ENCODE measurements at places on chromosomes 6 and 20. TPM values are rescaled to one million over a fixed set of nuclear protein-coding genes. Genes with fewer than 3 reads are reported as not detected.

The SLC24A3 gene
- 0.11 TPM for total RNA-seq

DNA sequence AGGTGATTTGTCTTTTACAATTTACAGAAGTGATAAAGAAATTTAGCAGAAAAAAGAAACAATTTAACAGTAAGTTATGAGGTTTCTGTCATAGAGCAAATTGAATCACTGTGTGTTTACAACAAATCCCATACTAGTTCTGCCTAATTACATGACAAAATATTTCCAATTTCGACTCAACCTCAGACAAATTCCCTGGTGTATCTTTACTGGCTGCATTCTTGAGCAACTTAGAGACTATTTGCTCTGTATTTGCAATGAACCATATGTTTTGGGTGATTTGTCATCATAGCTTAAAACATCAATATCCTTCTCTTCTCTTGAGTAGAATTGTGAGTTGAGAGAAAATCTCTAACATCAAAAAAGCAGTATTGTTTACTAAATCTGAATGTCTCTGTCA, 128.7 kb downstream of the SIM1 start:
- no peak for DNase-seq

DNA sequence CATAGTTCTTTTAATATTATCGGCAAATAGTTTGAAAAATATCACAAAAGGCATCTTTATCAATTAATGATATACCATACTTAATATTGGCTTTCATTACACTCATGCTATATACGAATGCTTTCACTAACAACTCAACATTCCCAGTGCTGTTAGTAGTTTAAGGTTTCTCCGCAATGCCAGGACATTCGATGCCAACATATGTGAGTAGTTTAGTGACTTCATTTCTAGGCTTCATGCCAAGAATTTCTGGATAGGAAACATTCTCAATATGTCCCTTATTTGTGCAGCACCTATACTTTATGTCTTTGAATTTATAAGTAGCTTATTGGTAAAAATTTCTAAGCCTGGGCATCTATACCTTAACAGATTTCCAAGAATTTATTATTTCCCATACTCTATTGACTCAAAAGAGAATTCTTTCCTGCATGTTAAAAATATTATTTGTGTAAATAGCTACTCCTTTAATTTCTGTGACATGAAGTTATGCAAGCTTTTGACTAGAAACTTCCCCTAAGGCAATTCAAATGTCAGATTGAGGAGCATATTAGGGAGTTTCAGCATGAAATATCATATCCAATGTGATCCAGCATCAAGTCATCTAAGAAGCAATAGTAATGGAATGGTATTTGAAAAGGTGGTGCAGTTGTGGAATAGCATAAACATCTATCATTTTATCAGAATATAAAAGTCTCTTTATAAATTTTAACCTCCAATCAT, 236.0 kb upstream of the STXBP5 start:
- DNase-seq = no peak

DNA sequence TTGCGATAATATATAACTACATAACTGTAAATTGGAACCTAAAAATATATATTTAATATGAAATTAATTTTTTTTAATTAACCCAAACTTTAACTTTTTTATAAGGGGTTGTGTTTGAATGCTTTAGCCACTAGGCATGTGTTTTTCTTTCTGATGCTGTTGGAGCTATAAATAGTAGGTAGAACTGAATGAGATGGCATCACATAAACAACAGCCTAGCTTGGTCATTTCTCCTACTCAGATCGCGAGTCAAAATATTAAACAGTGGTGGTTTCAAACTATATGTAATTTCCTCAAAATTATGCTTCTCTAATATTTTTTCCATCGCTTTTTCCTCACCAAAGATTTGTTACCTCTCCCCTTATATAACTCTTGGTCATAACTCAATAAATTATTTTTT, 243.2 kb downstream of the ARID1B start:
- DNase-seq = no peak

- no peak for DNase-seq
Measured at GRCh38 chr6:88698661-88699060, 264.8 kb downstream of the RNGTT start.

DNA sequence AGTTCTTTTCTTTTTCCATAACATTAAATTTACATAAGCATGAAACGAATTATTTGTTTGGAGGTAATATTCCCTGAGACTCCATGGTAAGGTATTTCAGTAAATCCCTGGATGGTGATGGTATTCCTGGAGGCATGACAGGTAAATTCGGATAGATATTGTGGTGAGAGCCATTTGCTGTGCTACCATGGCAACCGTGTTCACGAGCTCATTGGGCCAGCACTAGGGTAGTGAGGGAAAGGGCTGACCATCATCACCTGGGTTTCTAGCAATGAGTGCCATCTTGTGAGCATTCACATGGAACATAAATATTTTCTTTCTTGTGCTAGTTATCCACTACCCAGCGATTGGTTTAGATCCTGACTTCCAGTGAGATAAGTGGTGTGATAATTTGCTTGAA, 51.9 kb upstream of the GNRH2 start:
- no peak for DNase-seq

GRCh38 chr6:166282394-166283032, 25.7 kb downstream of the PRR18 start:
- peak; percentile 63 for DNase-seq

GRCh38 chr6:63348836-63349235, 29.1 kb upstream of the LGSN start:
- DNase-seq = no peak

- no peak for DNase-seq
Measured at GRCh38 chr6:12420626-12421025, 130.5 kb downstream of the EDN1 start.

DNA sequence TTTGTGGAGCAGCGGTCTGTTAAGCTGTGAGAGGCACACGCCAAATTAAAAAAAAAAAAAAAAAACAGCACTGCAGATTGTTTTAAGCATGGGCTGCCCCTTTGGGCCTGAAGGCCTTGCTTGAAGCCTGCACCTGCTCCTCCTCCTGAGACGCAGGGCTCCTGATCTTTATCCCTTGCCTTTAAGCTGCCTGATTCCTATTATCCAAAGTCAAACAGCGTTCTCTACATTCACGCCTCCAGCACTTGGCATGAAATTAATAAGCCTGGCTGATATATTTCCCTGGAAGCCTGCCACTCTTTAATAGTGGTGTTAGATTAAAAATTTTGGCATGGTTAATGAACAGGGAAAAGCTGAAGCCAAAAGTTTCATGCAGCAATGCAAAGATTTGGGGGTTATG, 163.9 kb downstream of the FAXC start:
- DNase-seq = no peak

DNA sequence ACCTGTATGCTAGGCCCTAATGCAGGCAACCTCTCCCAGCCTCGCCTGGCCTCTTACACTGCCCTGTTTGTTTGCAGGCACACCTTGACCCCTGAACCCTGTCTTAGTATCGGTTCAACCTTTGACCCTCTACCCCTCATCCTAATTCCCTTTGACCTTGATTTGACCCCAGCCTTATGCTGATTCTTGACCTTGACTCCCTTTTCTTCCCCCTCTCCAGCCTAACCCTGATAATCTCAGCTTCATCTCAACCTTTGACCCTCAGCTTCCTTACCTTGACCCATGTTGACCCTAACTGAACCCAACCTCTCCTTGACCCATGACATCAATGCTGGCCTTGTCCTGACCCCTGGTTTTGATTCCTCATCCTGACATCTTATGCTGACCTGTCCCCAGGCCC, 33.8 kb downstream of the UQCC2 start:
- DNase-seq = no peak
